Breast epithelium (tissue), 4 donors: ENCODE measurements at places on chromosomes 2 and 18. TPM values are rescaled to one million over a fixed set of nuclear protein-coding genes. Genes with fewer than 3 reads are reported as not detected.

- DNase-seq, result no peak
Observed at GRCh38 chr18:62332431-62332830, 7.3 kb downstream of the TNFRSF11A start.

GRCh38 chr18:34627137-34627920 lies 82.8 kb upstream of the DTNA start:
- no peak for DNase-seq

- no peak for DNase-seq
Observed at GRCh38 chr2:148814143-148814859, 60.7 kb upstream of the KIF5C start.

DNA sequence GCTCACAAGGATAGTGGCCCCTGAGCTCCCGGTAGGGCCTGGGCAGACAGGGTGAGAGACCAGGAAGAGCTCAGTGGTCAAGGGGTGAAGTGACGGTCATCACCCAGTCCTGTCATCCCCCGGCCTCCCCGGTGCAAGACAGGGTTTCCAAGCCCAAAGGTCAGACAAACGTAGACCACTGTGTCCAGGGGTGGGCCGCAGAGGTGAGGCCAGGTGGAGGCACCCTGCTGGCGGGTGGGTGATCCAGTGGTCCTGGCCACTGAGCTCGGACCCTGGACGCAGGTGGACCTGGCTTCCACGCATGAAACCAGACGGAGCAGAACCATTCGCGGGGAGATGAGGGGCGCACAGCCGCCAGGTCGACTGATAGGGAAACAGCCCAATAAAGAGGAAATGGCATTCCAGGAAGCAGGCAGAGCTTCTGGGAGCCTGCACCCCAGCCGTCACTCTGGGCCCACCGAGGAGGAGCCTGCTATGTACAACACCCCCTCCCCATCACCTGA lies 14.4 kb upstream of the SNED1 start:
- DNase-seq, result no peak

- no peak for DNase-seq
Observed at GRCh38 chr2:9497017-9497416, 22.7 kb downstream of the IAH1 start.

DNA sequence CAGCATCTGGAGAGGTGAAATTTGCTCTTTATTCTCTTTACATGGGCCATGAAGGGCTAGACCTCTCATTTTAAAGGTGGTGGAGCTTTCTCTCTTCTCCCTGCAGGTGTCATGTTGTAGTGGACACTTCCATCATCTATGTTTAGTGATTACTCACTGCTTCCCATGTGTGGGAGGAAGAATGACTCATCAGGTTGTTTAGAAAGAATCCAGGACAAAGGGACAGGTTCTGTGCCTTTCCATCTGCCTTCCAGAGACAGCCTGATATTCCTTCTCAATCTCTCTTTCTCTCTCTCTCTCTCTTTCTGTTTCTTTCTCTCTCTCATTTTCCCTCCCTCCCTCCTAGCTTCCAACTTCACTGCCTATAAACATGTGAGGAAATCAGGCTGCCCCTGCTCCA lies 38.7 kb downstream of the SCG2 start:
- DNase-seq, result no peak

- no peak for DNase-seq
Observed at GRCh38 chr2:219443016-219443696, 8.5 kb downstream of the SPEG start.

DNA sequence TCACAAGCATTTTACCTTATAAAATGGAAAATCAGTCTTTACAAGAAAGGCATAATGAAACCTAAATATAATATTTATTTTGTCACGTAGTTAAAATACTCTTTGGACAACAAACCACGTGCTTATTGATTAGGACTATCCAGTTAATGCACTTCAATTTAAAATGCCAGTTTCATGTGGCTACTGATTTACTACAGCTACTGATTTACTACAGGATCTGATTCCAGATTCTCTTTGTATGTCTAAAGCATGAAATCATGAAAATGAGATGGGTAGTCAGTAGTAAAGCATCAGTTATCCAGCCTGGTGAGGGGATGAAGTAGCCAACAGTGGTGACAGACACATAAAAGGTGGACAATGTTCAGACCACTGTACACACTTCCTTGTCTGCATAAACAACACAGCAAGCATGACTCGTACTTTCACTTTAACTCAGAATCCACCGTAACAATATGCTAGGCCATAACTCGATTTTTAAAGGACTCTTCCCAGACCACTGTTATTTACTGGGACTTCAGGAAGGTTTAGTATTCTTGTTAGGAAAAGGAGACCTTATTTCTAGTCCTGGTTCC lies 24.9 kb downstream of the ACAA2 start:
- no peak for DNase-seq

DNA sequence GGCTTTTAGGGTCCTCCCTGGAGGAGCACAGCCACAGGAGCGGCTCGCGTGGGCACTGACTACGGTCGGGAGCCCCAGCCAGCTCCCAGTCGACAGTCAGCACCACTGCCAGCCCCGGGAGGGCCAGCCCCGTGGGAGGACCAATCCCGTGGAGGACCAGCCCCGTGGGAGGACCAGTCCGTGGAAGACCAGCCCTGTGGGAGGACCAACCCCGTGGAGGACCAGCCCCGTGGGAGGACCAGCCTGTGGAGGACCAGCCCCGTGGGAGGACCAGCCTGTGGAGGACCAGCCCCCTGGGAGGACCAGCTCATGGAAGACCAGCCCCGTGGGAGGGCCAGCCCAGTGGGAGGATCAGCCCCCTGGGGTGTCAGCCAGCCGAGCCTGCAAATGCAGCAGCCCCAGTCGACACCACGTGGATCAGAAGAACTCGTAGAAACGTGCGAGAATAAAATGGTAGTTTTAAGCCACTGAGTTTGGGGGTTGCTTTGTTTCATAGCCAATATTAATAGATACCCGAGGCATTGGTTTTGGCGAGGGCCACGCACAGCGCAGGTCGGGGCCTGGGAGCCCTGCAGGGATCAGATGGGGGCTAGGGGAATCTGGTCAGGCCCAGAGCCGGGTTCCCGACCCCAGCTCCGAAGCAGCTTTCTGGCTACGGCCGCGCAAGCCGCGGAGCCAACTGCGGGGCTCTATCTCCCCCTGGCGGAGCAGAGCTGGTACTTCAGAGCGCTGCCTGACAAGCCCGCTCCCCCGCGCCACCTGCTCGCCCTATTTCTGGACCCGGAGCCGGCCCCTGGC lies 73.0 kb downstream of the TEX51 start:
- peak; percentile 61 for DNase-seq

DNA sequence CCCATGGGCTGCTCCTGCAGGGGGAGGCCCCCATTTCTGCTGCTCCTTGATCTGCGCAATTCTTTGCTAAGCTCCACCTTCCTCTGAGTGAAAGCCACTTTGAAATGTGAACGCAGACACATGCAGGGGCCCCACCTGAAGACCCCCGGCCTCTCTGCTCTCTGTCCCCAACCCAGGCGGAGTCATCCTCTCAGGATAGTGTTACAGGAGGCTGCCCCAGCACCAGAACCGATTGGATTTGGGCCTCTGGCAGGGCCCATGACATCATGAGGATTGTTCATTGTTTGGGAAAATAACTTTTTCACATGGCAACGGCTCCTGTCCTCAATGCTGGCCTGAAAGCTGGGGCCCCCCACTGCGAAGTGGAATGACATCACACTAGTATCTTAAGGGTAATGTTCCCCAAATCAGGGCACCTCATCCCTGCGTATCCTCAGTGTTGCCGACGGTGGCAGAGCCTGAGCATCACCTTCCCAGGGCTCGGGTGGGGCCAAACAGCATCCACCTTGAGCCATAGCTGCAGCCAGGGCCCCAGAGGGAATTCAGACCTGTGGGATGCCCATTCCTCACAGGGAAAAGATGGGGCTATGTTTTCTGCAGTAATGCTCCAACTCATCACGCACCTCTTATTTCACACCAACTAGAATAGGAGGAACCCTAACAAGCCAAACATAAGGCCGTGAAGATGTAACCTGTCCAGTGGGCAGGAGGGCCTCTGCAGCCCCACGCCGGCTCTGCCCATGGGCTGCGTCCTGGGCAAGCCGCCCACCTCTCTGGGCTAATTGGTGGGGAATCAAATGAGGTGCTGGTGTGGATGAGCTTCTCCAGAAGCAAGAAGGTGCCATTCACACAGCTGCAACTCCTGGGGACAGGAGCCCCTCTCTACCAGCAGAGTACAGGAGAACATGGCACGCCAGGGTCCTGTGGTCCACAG lies 2.7 kb upstream of the ERFE start:
- DNase-seq, result no peak

GRCh38 chr2:11540148-11540995 lies 6.5 kb downstream of the GREB1 start:
- no peak for DNase-seq

- no peak for DNase-seq
Observed at GRCh38 chr2:178385595-178386148, 65.3 kb downstream of the PRKRA start.

GRCh38 chr2:1505031-1505441 lies 91.8 kb downstream of the TPO start:
- no peak for DNase-seq

GRCh38 chr2:144833075-144833637 lies 313.2 kb upstream of the ZEB2 start:
- DNase-seq, result no peak

- DNase-seq, result no peak
Observed at GRCh38 chr2:69945441-69945840, 16.0 kb downstream of the ASPRV1 start.

DNA sequence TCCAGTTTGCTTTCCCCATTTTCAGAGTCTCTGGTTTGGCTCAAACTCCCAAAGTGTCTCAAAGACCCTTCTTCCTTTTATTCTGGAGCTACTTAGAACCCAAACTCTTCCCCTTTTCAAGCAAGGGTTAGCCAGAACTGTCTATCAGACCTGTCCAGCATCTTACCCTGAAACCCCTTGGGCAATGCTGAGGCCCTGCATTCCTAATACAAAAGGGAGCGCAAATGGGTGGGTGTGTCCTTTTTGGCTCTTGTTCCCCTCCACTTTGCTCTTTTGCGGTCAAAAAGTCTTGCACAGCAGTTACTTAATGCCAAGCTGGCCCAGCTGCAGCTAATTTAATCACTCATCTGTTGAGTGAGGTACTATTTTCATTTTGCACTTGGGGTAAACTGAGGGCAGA lies 231.2 kb upstream of the FOSL2 start:
- DNase-seq, result no peak

GRCh38 chr2:66122516-66122915 lies 312.4 kb upstream of the MEIS1 start:
- no peak for DNase-seq

GRCh38 chr2:70499253-70499652 lies 54.4 kb downstream of the TGFA start:
- DNase-seq, result no peak

- DNase-seq, result no peak
Observed at GRCh38 chr18:46037512-46038305, 34.4 kb downstream of the PSTPIP2 start.

Gene RFX8
- total RNA-seq, result 0.96 TPM

Gene INHA
- not detected for total RNA-seq

Gene CRYBA2
- not detected for total RNA-seq

Gene POTEJ
- total RNA-seq, result not detected

Gene ALPI
- not detected for total RNA-seq

Gene MAB21L4
- not detected for total RNA-seq
